ENCODE measurements at places on chromosomes 3 and 15.

DNA sequence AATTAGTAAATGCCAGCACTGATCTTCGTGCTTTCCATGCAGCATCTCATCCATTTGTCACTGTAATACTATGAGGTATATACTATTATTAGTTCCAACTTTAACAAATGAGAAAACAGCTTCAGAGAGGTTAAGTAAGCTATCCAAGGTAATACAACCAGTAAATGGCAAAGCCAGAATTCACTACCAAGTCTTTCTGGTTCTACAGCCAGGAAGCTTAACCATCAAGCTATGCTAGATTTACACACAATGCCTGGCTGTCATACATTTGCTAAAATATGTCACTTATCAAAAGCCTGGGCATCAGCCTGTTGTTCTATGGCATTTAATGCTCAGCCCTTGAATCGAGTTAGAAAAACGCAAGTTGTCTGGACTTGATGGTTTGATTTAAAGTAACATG is 32.6 kb downstream of the TMOD2 start:
- DNase-seq = no peak

- no peak for DNase-seq
Measured at GRCh38 chr3:178558637-178559036, 22.4 kb downstream of the KCNMB2 start.

GRCh38 chr3:184338511-184338945 is 1.1 kb downstream of the FAM131A start:
- DNase-seq = peak; percentile 37

DNA sequence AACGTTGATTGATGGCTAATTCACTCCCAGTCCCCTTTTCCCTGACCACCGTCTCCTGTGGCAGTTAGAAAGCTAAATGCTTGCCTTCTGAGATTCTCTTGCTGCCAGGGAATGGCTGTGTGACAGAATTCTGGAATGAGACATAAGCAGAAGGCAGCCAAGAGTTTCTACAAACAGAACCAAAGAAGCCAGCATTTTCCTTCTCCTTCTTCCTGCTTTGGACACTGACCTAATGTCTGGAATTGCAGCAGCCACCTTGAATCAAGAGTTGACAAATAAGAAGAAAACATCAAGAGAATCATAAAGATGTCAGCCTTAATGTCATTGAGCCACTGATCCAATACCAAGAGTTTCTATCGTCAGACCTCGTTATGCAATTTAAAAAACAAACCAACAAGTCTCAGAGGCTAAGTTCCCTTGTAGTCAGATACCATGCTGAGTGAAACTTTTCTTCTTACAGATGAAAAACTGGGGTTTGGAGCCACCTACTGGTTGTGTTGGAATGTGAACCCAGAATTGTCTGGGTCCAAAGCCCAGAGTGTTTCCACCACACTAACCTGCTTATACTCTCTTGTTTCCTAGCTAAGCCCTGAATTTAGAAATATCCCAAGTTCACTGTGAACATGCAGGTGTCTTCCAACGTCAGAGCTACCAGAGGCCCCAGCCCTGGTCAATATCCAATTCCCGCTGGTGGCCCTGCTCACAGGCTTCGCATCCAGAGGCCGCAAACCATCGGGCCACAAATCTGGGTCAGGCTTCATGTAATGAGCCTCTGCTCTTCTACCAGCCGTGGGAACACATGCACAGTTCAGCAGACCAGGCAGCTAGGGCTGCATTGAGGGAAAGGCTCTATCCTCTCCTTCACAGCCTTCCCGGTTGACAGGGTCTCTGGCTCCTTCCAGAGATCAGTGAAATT is 42.5 kb downstream of the MCF2L2 start:
- no peak for DNase-seq

GRCh38 chr15:59273234-59273633 is 66.6 kb downstream of the LDHAL6B start:
- no peak for DNase-seq

- DNase-seq = no peak
Measured at GRCh38 chr3:122942239-122942638, 85.3 kb downstream of the SEMA5B start.

- DNase-seq = no peak
Measured at GRCh38 chr3:53156368-53156834, 4.6 kb upstream of the PRKCD start.

Data from GOT3 (cell line).